ENCODE measurements at places on chromosomes 5 and 9.

GRCh38 chr5:151019331-151019730, 1.1 kb upstream of the GPX3 start:
- DNase-seq = no peak

DNA sequence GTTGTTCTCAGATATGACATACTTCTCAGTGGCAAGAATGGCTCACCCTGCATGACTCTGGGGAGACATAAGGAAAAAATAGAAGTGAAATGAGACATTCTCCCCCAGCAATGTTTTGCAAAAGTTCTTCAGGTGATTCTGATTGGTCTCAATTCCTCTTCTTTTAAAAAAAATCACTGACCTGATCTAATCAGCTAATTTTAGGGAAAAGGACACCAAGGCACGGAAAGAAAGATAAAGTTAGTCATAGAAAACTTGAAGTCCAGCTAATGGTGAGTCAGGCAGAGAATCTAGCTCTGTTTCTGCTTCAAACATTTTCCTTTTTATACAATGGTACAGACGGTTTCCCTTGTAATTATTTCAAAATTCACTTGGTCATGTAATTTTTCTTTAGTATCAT, 1018.9 kb upstream of the ARRDC3 start:
- no peak for DNase-seq

GRCh38 chr5:51034222-51034901, 348.9 kb upstream of the ISL1 start:
- no peak for DNase-seq

- no peak for DNase-seq
These were observed 1249.3 kb downstream of the CDH12 start for GRCh38 chr5:21603796-21604195.

GRCh38 chr5:16674750-16675149, 58.0 kb upstream of the RETREG1 start:
- DNase-seq = no peak

GRCh38 chr5:160466116-160466515, 44.5 kb downstream of the PTTG1 start:
- no peak for DNase-seq

Measured in inflammatory macrophage treated with lipopolysaccharide for 4 hours (primary cell).